SK-N-SH treated with all-trans-retinoic acid at 6 μM for 48 hours (cell line): ENCODE measurements at places on chromosomes 6 and 20.

DNA sequence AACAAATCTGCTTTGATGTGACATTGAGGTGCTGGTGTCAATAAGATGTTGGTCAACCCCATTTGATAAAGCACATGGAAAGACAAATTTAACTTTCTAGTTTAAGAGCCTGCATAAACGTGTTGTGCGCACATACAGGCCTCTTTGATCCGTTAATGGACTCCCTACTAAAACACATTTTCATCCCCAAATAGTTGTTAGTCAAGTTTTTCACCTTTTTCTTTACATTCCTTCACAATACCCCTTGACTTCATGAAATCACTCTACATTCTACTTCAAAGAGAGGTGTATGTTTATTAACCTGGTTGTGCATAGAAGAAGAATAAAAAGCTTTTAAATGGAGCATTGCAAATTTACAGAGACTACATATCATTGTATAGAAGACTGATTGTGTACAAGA lies 180.3 kb downstream of the HDGFL1 start:
- no peak for ATAC-seq

GRCh38 chr20:327186-328026 lies 2.1 kb downstream of the SOX12 start:
- peak; percentile 41 for ATAC-seq

- ATAC-seq, result peak; percentile 48
Measured at GRCh38 chr20:39042279-39043150, 80.4 kb downstream of the DHX35 start.

- ATAC-seq, result no peak
Measured at GRCh38 chr6:72420409-72420808, 201.5 kb upstream of the KCNQ5 start.

DNA sequence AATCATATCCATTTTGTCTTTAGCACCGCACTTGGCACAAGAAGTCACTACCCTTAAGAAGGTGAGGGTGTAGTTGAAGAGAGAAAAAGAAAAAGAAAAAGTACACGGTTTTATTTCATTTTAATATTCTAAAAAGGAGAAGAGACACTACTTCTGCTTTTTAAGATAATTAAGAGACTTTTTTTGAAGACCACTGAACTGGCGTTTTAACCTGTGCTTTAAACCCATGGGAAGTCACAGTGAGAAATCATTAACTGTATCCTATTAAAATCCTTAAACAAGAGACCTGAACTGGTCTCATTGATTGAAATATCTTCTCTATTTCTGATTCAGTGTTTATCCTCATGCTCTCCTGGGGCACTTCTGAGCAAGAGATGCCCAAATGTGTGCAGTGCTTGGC lies 243.5 kb downstream of the TMEM242 start:
- no peak for ATAC-seq

GRCh38 chr6:130524552-130524951 lies 158.7 kb downstream of the TMEM200A start:
- ATAC-seq, result no peak

DNA sequence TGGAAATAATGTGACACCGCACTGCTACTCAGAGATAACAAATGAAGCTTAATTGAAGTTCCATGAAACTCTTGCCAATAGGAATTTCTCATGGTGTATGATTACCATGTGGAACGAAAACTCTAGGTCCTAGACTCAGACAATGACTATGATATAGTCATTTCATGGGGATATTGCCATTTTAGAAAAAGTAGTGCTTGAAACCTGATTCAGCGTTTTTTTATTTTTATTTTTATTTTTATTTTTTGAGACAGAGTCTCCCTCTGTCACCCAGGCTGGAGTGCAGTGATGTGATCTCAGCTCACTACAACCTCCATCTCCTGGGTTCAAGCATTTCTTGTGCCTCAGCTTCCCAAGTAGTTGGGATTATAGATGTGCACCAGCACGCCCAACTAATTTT lies 253.9 kb downstream of the FARS2 start:
- ATAC-seq, result no peak

DNA sequence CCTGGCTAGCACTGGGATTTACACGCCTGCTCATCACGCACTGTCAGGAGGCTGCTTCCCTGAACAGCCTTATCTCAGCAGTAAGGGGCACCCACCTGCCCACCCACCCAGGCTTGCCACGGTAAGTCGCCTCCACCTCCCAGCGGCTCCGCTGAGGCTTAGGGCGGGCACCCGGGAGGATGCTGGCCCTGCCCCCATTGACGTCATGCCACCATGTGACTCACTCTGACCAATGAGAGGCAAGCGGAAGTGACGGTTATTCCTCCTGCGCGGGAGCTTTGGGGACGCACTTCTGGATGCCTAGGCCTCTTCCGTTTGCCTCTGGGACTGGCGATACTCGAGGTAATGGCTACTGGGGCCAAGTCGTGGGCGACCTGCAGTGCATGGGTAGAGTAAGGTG lies 256.8 kb downstream of the QKI start:
- ATAC-seq, result no peak

DNA sequence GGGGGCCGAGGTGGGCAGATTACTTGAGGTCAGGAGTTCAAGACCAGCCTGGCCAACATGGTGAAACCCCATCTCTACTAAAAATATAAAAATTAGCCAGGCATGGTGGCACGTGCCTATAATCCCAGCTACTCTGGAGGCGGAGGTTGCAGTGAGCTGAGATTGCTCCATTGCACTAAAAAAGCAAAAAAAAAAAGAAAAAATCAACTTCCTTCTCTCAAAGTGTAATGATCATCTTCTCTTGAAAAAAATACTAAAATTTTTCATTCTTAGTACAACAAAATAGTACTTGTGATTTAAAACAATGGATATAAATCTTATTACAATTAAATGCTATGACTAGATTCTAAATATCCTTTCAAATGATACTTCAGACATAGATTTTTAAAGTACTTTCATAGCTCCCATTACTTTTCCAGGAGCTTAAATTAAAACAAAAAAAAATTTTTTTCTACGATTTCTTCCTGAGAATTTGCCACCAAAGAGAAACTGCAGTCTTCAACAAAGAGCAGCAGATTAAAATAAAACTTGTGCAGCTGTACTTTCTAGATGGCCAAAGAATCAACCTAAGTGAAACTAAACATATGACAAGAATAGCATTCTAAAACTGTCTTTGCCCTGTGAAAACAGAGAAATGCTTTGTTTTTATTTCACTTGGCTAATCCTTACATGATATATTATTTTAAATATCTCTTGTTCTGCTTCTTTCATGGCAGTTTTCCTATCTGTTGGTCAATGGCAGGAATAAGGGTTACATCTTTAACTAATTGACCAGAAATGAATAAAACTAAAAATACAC lies 75.2 kb downstream of the MAP3K5 start:
- no peak for ATAC-seq

DNA sequence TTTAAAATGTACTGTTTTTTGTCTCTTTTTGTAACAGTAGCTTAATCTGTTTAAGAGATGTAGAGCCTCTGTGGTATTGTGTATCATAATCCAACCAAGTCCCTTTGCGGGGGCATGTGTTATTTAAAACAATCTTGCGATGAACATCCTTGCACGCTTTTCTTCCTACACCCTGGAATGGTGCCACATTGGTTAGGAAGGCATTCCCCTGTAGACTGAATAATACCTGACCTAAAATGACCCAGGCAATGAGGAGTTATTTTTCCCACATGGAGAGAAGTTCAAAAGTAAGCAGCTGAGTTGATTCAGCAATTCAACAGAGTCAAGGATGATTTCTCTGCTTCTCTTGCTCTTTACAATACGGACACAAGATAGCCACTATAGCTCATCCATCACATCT lies 142.0 kb upstream of the PMEPA1 start:
- no peak for ATAC-seq

GRCh38 chr6:7697820-7698623 lies 27.9 kb upstream of the BMP6 start:
- ATAC-seq, result no peak

- ATAC-seq, result no peak
Measured at GRCh38 chr6:25701807-25702206, 49.8 kb downstream of the SCGN start.

DNA sequence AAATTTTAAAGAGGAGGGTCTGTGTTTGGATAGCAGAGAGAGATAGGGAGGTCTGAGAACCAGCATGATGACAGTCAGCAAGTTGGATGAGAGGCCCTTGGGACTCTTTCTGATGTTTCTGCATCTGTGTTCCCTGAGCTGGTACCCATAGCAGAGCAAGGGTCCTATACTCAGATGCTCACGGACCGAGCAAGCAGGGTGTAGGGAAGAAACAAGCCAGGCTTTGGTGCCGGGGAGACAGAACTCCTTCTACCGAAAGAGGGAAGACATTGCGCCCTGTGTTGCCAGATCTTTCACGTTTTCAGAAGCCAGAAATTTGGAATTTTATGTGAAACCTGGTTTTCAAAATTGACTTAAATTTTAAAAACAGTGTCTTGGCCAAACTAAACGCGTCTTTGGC lies 34.6 kb downstream of the NEDD9 start:
- no peak for ATAC-seq

DNA sequence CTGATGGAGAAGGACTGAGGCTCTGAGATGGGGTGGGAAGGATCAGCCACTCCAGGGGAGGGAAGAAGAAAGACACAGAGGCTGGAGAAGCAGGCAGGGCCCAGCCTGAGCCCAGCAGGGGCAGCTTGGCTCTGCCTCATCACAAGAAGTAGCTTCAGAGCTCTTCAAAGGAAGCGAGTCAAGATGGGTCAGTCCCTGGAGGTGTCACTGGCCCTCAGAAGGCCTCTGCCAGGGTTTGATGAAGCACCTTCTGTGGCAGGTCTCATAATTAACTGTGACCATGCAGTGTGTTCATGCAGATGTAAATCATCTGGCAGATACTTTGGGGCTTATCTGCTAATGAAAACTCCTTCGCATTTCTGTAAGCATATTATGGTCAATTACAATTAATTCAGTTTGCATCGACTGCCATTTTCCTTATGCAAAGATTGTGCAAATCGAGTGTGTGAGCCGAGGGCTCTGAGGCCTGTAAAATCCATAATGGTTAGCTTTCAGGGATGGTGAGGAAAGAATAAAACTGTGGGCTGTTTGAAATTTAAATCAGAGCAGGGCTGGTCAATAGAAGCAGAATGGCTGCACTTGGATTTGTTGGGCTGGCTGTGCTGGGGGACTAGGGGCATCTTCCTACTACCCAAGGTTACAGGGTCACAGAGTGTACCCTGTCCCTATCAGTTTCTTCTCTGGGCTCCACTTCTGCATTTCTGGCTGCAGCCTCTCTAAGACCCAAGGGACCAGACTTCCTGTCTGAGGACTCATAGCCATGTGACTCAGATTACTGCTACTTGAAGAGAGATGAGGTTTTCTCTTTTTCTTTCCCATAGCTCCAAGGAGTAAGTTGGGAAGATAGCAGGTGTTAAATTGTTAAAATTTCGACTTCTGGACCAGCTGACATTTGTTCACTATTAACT lies 376.6 kb downstream of the DHX35 start:
- no peak for ATAC-seq

DNA sequence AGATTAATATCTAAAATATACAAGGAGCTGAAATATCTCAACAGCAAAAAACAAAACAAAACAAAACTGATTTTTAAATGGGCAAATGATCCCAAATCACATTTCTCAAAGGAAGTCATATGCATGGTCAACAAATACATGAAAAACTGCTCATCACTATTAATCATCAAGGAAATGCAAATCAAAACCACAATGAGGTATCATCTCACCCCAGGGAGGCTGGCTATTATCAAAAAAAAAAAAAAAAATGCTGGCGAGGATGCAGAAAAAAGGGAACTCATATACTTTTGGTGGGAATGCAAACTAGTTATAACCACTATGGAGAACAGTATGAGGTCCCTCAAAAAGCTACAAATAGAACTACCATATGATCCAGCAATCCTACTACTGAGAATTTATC lies 34.6 kb downstream of the REPS1 start:
- no peak for ATAC-seq

DNA sequence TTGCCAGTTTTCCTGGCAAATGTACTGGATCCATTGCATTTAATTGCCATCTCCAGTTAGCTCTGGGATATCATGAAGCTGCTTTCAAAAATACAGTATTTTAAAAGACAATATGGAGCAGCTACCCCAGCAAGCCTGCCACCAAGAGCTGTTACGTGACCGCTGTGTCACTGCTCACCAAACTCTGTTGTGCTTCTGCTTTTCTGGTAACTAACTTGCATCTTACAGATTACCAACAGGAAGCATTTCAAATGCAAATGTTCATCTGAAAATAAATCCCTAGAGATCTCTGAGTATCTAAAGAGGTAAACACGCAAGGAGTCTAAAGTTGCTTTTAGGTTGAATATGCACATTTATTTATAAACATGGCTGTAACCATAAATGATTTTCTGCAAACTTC lies 1008.3 kb downstream of the KIF16B start:
- ATAC-seq, result no peak

- ATAC-seq, result no peak
Measured at GRCh38 chr6:14092838-14093789, 24.5 kb upstream of the CD83 start.

- ATAC-seq, result no peak
Measured at GRCh38 chr6:37359039-37359438, 5.3 kb downstream of the RNF8 start.

- ATAC-seq, result no peak
Measured at GRCh38 chr6:18171871-18172270, 16.6 kb downstream of the KDM1B start.

DNA sequence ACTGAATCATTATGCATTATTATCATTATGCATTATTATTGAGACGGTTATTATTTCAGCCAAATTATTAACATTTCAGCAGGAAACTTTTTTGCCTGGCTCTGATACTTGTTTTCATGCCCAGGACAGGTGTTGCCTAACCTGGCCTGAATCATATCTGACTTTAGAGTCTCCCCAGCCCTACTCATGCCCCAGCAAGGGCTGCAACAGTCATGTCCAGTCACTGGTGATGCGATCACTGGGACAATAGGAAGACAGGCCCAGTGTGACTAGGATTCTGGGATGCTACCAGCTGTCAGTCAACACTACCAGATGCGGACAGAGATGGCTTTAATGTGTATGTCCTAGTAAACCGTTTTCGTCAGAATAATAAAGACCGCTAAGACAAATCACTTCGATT lies 285.0 kb downstream of the KHDC1L start:
- ATAC-seq, result no peak
